ENCODE measurements at places on chromosomes 12 and 14.

DNA sequence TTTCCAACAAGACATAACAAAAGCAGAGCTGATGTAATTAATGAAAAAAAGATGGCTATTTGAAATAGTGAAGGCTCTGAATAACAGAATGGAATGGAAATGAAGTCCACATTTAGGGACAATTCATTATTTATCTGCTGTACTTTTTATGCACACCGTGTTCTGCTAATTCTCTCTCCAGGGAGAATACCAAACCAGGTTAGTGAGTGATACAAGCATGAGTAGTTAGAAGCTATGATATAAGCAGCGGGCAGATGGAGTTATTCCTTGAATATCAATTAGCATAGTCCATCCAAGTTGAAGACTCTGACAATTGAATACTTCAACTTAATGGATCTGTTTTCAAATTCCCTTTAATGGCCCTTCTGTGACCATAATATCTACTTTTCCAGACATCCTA lies 162.1 kb upstream of the TMTC2 start:
- no peak for DNase-seq

DNA sequence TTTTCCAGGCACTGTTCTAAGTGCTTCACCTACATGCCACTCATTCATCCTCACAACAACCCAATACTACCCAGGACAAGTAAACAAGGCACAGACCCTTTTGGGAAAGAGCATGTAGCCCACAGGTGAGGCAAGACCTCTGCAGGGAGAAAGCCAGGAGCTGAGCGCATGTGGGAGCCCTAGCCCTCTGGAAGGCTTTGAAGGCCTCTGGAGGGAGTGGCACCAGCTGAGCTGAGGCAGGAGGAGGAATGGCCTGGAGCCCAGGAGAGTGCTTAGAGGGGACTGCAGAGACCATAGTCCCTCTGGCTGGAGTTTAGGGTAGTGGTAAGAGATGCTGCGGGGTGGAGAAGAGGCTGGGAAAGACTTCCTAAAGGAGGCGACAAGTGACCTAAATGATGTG lies 516.5 kb downstream of the FUT8 start:
- no peak for DNase-seq

GRCh38 chr14:61434311-61434710 lies 112.9 kb downstream of the PRKCH start:
- DNase-seq, result no peak

DNA sequence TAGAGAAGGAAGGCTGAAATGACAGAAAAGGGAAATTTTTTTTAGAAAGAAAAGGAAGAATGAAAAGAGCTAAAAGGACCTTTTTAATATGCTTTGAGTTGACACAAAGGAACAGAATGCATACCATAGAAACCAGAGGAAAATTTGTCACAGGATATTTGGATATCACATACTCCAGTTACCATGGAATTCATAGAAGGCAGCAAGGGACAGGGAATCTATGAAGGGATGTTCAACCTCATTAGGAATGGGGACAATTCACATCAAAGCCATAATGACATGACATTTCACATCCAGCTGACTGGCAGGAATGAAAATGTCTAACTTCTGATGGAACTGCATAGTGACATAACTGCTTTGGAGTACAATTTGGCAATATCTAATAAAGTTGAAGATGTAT lies 469.4 kb downstream of the CCER1 start:
- DNase-seq, result no peak

- DNase-seq, result no peak
Measured at GRCh38 chr12:56086096-56086495, 6.1 kb downstream of the ERBB3 start.

DNA sequence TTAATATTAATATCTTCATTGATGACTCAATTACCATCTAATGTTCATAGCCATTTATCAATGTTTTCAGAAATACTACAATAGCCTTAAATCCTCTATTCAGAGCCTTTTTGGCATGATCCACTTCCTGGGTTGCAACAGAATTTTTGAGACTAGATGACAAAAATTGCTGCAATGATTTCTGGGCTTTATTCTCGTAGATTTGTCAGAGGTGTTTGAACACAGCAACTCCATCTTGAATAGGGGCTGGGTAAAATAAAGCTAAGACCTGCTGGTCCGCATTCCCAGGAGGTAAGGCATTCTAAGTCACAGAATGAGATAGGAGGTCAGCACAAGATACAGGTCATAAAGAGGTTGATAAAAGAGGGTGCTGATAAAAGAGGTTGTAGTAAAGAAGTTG lies 165.8 kb upstream of the CNOT2 start:
- no peak for DNase-seq

DNA sequence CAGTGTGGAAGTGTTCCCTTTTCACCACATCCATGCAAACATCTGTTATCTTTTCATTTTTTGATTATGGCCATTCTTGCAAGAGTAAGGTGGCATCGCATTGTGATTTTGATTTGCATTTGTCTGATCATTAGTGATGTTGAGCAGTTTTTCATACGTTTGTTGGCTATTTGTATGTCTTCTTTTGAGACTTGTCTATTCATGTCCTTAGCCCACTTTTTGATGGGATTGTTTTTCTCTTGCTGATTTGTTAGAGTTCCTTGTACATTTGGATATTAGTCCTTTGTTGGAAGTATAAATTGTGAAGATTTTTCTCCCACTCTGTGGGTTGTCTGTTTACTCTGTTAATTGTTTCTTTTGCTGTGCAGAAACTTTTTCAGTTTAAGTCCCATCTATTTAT lies 244.5 kb upstream of the PRICKLE1 start:
- no peak for DNase-seq

DNA sequence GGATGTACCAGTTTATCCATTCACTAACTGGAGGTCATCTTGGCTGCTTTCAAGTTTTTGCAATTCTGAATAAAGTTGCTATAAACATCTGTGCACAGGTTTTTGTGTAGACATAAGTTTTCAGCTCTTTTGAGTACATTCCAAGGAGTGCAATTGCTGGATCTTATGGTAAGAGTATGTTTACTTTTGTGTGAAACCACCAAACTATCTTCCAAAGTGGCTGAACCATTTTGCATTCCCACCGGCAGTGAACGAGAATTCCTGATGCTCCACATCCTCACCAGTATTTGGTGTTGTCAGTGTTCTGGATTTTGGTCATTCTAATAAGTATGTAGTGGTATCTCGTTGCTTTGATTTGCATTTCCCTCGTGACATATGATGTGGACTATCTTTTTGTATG lies 150.5 kb upstream of the BCL2L14 start:
- DNase-seq, result no peak

GRCh38 chr12:115008929-115009328 lies 325.0 kb upstream of the TBX3 start:
- no peak for DNase-seq

DNA sequence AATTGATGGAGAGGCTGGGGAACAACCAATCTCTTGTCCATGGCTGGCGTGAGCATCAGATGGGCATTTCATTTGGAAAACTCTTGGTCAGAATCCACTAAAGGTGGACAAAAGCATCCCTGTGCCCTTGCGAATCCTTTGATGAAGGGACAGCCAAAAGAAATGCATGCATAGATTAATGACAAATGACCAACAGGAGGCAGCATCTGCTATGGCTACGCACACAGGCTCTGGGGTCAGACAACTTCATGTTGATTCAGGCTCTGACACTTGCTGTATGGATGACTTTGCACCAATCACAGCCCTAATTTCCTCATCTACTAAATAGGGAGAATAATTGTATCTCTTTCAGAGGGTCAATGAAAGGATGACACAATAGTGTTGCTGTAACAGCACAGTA lies 117.5 kb downstream of the ASCL4 start:
- DNase-seq, result no peak

- no peak for DNase-seq
Measured at GRCh38 chr12:1204581-1205121, 213.6 kb downstream of the ERC1 start.

DNA sequence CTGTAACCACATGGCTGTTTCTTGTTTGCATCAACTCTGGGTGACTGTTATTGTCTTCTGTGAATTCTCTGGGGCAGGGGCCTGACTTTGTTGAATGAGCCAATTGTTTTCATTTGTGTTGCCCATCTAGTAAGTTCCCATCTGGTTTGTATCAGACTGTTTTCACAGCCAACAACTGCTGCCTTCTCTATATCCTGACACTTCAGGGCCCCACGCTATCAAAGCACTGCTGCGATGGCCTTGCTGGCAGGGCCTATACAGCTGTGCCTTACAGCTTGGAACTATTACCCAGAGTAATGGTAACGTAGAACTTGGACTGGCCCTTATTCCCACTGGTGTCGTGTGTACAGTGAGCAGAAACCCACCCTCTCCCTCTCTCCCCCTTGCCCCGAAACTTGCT lies 104.3 kb upstream of the DACT1 start:
- DNase-seq, result no peak

DNA sequence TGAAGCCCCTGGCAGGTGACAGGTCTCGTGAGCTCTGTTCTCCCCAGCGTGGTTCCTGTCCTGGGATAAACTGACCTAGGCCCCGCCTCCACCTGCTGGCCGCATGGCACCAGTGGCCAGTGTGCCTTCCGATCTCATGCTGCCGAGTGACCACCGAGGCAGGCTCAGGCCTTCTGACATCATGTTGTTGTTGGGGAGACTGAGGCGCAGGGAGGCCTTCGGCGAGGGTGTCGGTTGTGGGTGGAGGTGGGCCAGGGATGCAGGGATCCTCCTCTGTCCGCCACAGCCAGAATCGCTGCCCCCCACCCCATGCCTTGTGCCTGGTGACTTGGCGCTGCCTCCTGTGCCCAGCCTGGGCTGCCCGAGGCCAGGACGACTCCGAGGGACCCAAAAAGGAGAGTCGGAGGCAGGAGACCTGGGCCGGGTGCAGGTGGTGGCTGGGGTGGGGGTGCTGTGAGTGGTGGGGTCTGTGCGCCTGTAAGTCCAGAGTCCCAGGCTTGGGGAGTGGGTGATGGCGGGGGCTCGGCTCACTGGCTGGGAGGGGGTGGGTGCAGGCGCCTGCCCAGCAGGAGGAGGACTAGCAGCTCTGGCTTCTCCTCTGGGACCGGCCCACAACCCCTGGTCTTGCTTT lies 24.3 kb downstream of the ASPG start:
- no peak for DNase-seq

DNA sequence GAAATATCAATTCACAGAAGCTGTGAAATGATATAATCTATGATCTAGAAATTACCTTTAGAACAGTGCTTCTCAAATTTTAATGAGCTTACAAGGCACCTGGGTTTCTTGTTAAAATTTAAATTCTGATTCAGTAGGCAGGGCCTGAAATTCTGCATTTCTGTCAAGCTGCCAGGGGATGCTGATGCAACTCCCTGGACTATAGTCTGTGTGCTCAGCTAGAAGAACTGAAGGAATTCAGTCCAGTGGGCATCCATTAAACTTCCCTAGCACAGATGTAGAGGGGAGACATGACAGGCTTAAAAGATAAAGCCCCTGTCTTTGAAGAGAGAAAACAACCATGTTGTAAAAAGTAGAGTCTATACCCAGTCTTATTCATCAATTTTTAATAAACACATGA lies 441.8 kb downstream of the TMTC2 start:
- DNase-seq, result no peak

DNA sequence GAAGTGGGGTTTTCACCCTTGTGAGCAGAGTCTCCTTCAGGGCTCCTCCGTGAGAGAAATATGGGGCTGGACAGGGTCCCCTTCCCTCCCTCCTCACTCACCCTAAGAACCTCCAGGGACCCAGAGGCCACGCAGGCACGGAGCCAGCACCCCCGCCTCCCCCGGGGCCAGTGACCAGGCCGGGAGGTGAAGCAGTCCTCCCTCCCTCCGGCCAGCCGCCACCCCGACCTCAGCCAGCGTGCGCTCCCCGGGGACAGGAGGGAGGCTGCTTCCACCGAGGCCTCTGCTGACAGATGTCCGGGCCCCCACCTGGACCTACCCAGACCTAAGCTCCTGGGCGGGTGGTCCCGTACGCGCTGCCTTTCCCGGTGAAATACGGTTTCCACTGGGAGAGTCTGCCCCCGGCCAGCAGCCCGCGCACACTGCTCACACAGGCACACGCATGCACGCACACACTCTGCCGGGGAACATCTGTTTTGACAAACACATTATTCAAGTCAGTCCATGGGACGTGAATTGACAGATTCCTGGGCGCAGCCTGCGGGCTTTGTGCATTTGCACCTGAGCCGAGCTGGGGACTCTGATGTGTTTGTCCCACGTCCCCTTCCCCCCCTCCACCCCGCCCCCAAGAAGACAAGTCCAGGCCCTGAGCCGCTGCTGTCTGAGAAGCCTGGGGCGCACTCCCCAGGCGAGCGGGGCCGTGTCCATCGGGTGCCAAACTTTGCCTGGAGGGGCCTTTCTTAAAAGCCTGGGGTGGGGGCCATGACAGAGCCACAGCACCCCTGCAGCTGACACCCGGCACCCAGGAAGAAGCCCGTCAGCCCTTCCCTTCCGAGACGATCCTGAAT lies 725 bp downstream of the RIMBP2 start:
- DNase-seq, result no peak

- no peak for DNase-seq
Measured at GRCh38 chr14:50821510-50822464, 9.2 kb downstream of the NIN start.

DNA sequence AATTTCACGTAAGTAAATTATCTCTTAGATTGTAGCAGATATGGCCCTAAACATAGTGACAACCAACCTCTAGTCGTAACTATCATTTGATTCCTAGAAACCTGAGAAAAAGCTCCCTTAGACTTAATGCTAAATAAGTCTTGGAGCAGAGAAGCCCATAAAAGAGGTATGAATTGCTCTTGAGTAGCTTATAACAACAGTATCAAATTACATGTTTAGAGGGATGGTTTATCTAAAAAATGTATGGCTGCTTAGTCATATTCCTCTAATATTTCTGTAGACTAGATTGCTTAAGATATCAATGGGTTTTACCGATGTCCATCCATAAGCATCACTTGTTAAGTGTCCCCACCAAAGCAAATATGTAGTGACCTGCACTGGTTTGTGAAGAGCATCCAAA lies 259.7 kb downstream of the NELL2 start:
- DNase-seq, result no peak

DNA sequence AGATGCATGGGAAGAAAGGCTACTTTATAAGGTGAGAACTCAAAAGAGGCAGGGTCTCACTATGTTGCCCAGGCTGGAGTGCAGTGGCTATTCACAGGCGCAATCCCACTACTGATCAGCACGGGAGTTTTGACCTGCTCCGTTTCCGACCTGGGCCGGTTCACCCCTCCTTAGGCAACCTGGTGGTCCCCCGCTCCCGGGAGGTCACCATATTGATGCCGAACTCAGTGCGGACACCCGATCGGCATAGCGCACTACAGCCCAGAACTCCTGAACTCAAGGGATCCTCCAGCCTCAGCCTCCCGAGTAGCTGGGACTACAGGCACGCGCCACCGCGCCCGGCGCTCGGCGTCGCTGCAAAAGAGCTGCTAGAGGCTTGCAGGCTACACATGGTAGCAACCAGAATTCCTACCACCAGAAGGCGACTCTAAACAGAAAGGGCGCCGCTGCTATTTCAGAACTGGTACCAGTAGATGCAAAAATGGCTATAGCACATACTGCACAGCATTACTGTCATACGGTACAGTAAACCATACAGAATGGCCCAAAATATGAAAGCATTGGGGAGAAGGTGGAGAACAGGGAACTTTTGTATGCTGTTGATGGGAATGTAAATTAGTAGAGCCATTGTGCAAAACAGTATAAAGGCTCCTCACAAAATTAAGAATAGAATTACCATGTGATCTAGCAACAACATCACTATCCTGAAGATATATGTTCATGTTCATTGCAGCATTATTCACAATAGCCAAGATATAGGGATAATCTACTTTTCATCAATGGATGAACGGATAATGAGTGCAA lies 1.2 kb upstream of the NEMF start:
- no peak for DNase-seq
